ENCODE measurements at places on chromosomes 6 and 20.

GRCh38 chr20:24987873-24988835, 4.4 kb downstream of the APMAP start:
- no peak for DNase-seq

DNA sequence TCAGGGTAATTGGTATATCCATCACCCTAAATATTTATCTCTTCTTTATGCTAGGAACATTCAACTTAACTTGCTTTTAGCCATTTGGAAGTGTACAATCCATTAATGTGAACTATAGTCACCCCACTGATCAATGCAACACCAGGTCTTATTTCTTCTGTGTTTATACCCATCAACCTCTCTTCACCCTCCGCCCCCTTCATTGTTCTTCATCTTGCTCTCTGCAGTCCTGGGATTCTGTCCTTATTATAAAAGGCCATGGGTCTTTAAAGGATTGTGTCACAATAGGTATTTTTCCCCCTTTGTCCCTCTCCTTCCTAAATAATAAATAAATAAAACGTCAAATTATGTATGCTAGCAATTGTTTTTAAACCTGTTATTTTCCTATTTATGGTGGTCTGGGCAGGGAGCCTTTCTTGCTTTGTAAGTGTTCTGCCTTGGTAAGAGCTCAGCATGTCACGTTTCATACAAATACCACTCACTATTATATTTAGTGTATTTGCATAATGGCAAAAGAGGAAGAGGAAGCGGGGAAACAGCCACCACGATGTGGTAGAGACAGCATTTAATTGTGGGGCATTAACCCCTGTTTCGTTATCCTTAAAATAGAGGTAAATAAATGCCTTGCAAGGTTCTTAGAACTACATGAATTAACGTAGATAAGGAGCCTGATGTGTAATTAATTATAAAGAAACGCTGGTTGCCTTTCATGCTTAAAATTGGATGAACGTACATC, 1.9 kb downstream of the ABRACL start:
- DNase-seq: no peak

DNA sequence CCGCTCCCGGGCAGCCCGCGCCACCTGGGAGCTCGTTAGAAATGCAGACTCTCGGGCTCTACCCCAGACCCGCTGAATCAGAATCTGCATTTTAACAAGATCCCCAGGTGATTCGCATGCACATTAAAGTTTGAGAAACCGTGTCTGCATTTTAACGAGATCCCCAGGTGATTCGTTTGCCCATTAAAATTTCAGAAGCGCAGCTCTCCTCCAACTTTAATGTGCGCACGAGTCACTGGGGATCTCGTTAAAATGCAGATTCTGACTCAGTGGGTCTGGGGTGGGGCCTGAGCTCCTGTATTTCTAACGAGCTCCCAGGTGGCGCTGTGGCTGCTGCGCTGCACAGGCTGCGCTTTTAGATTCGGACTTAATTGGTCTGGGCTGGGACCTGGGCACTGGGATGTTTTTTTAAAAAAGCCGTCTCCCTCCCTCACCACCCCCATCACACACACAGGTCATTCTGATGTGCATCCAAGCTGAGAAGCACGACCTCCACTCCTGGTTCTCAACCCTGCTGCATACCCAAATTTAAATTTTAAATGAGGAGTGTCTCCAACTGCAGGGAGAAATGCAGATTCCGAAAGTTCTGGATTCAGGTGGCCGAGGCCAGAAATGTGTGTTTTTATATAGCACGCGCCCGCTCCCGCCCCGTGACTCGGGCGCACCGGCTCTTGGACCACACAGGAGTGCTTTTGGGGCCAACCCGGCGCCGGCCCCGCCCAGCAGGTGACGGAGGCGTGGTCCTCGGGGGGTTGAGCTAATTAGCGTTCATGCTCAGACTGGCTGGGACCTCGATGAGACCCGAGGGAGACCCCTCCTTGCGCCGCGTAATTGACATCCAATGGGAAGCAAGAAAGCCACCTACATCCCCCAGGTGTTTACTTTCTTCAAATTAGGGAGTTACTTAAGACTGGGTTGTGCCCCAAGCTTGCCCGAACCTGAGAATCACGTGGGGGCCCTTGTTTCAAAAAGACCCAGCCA, 85.8 kb downstream of the ZFP64 start:
- DNase-seq: no peak

- no peak for DNase-seq
Observed at GRCh38 chr6:75331151-75331550, 46.6 kb upstream of the TMEM30A start.

GRCh38 chr20:54649511-54649962, 174.1 kb downstream of the DOK5 start:
- DNase-seq: peak; percentile 80

DNA sequence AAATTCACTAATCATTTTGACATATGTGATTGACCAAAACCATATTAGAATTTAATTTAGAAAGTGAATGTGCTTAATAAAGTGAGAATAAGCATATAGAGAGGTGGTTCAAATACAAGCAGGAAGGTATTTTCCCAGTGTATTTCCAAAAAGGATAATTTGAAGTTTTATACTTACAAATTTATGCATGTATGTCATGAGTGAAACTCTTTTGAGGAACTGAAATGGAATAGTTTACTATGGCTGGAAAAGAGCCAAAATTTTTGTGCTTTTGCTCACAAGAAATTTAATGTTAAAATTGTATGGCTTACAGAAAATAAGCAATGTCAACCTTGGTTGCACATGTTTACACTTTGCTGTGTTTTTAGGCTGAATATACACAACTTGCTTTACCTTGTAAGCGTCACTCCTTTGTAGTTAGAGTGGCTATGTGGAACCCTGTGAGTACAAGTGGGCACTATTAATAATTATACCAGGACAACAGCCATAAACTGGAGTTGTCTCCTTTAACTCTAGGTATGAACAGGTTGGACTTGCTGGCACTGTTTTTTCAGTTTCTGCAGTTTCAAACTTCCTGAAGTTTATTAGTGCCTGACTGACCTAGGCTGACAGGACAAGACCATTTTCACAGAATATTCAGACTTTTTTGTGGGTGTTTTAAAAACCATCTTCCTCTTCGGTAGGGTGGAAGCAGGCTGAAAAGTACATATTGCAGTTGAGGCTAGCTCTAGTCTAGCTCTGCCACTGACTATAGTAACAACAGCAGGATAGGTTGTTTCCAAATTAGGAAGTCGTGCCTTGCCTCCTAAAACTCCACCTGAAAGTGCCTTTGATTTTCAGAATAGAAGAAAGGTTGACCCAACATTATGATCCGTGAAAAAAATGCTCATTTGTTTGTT, 6.0 kb downstream of the AFDN start:
- no peak for DNase-seq

GRCh38 chr6:1757131-1757530, 147.4 kb downstream of the FOXC1 start:
- no peak for DNase-seq

DNA sequence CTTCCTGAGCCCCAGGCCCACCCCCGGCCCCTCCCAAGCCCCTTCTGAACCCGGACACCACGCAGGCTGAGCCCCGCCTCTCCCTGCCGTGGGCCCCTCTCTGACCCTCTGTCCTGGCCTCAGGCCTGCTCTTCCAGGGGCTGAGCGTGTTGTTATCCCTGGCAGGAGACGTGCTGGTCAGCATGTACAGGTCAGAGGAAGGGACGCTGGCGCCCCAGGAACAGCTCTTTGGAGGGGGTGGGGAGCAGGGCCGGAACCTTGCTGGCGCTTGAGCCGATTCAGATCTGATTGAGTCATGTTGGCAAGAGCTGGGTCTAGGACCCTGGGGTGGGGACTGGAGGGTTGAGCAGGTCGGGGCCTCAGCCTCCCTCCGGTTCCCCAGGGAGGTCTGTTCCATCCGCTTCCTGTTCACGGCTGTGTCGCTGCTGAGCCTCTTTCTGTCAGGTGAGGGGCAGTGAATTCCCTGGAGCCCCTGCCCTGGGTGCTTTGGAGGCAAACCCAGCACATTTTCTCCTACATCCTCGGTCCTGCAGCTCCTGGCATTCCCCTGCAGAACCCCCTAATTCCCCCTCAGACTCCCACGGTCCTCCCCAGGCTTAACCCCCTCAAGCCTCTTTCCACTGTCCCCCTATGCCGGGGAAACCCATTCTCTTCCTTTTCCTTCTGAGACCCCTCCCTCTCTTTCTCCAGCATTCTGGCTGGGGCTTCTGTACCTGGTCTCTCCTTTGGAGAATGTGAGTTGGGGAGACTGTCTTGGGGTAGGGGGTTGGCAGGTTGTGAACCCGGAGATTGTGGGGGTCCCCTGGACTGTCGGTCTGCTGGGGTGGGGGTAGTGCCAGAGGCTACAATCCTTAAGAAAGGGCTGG, 2.0 kb downstream of the SPAG4 start:
- DNase-seq: peak; percentile 63

GRCh38 chr6:2528156-2528555, 222.6 kb downstream of the MYLK4 start:
- no peak for DNase-seq
